Large intestine (tissue), 12 donors: ENCODE measurements at places on chromosomes 12 and 14. TPM values are rescaled to one million over a fixed set of nuclear protein-coding genes. Genes with fewer than 3 reads are reported as not detected.

Gene PTPN11
- 58.1 TPM for polyA plus RNA-seq

Gene EXOC3L4
- 33.7 TPM for polyA plus RNA-seq

Gene CHGA
- 708 TPM for polyA plus RNA-seq

Gene PRH2
- polyA plus RNA-seq: 0.55 TPM

Gene SIX6
- not detected for polyA plus RNA-seq

Gene GLT1D1
- 0.91 TPM for polyA plus RNA-seq

Gene LALBA
- polyA plus RNA-seq: not detected

Gene ZNF385A
- 4.7 TPM for polyA plus RNA-seq

Gene LRFN5
- polyA plus RNA-seq: 2.3 TPM

Gene TEX52
- 2.8 TPM for polyA plus RNA-seq

Gene TSPAN11
- 8.4 TPM for polyA plus RNA-seq

Gene TSPAN8
- 595 TPM for polyA plus RNA-seq

Gene NFATC4
- polyA plus RNA-seq: 40.9 TPM

Gene SMCO2
- polyA plus RNA-seq: 0.25 TPM

Gene SPTLC2
- polyA plus RNA-seq: 17.4 TPM

Gene CDK4
- polyA plus RNA-seq: 196 TPM

Gene ART4
- 6.3 TPM for polyA plus RNA-seq

Gene PRPH
- polyA plus RNA-seq: 115 TPM

Gene RERGL
- polyA plus RNA-seq: 0.25 TPM

Gene SLC25A29
- polyA plus RNA-seq: 37.5 TPM

Gene CCDC197
- not detected for polyA plus RNA-seq

Gene PMEL
- polyA plus RNA-seq: 5.7 TPM

Gene PTPN6
- 34.6 TPM for polyA plus RNA-seq

Gene OR4K17
- not detected for polyA plus RNA-seq
